A673 (cell line): ENCODE measurements at places on chromosomes 11 and 22.

DNA sequence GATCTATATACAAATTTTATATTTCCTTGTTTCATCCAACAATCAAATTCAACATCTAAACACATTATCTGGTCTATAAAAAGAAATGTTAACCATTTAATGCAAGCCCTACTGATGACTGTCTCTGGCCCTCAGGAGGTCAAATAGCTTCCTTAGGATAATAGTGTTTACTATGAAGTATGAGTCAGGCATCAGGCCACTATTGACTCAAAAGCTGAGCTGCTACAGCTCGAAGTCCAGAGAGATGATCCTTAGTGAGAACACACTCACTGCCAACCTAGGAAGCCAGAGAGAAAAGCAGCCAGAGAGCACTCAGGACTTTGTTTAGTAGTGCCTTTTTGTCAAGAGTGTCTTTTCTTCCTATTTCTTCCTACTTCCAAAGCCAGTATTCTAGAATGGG is 171.8 kb downstream of the SOX6 start:
- DNase-seq = peak; percentile 25

- no peak for DNase-seq
Observed at GRCh38 chr11:73996161-73996747, 12.6 kb downstream of the UCP3 start.

- DNase-seq = no peak
Observed at GRCh38 chr22:38222797-38223119, 21.0 kb downstream of the MAFF start.

DNA sequence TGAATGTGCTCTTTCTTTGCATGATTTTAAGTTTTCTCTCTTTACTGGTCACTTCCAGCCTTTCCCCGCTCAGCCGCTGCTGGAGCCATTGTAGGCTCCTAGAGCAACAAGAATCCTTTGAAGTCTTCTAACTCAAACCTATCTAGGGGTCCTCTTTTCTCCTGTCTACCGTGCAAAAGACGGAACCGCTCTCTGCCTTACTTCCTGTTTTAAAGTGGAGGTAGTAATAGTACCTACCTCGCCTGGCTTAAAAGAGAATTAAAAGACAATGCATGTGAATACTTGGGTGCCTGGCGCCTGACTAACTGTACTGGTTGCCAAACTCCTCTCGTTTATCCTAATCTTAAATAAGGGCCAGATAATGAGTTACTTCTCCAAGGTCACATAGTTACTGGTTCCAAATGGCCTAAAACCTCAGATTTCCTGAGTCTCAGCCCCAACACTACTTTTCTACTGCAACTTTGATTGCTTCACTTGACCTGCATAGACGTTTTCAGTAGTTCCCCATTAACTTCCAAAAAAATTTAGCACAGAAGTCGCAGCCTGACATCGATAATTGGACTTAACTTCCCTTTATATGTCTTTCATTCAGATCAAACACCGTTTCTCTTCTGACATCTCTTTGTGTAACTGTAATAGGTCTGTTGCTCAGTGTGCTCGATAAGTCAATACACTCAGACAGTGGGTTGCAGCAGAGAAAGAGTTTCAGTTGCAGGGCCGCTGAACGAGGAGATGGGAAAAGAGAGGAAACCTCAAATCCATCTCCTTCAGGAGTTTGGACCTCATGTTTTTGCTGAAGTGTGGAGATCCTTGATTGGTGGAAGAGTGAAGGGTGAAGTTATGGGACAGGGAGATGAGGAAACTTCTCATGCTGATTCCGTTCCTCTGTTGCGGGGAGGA is 891 bp downstream of the SAMM50 start:
- DNase-seq = no peak

- DNase-seq = no peak
Observed at GRCh38 chr22:32542066-32542676, 67.6 kb downstream of the FBXO7 start.

DNA sequence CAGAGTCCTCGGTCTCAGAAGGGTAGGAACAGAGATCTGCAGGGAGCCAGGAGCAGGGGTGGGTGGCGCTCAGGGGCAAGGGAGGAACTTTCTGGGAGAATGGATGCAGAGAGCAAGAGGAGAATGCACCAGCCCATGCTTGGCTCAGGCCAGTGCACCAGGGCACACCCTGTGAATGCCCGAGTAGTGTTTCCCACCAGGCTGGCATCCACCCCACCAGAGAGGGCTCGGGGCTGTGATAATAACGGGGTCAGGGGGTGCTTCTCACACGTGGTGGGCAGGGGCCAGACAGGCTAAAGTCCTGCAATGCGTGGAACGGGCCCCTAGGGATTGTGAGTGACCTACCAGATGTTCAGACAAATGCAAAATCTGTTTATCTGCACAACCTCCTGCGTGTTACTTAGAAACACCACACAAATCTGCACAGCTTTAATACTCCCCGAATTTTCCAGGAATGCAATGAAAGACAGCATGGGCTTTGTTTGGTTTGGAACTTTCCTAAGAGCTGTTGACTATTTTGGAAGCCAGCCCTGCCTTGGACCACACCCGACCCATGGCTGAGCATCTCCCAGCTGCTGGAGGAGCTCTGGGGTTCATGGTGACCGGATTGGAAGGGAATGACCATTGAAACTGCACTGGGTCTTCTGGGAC is 368.3 kb downstream of the SHANK2 start:
- no peak for DNase-seq

GRCh38 chr11:120244476-120245365 is 4.8 kb downstream of the POU2F3 start:
- peak; percentile 36 for DNase-seq

DNA sequence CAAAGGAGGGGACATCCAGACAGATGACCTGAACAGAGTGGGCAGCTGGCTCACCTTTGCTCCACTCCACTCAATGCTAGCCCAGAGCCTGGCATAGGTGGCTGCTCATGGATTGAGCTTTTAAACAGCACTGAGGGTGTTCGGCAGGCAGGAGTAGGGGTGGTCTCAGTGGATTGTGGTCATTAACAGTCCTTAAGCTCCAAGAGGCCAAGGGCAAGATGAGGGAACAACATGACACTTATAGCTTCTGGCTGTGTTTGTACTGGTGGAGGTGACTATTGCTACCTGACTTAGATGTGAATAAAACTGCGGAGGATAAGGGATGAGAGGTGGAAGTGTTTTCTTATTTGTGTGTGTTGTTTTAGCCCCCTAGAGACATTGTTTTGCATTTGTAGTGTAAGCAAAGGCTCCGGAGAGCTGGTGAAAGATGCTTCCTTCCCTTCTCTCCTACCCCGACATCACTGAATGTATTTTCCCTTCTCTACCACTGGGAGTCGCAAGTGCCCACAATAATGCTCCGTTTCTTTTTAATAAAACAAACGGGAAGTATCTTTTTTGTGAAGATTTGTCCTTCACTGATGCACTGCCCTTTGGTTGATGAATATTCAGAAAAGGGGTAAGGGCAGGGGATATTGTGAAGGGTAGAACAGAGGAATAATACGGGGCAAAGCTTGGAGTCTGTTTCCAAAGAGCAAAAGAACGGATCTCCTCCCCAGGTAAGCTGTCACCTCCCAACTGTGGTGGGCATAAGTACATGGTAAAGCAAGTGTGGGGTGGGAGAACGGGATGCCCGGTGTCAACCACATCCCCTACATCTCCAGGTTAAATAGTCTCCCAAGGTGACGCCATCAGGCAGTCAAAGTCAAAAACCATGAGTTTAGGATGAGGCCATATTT is 27.5 kb upstream of the MTNR1B start:
- DNase-seq = peak; percentile 61

DNA sequence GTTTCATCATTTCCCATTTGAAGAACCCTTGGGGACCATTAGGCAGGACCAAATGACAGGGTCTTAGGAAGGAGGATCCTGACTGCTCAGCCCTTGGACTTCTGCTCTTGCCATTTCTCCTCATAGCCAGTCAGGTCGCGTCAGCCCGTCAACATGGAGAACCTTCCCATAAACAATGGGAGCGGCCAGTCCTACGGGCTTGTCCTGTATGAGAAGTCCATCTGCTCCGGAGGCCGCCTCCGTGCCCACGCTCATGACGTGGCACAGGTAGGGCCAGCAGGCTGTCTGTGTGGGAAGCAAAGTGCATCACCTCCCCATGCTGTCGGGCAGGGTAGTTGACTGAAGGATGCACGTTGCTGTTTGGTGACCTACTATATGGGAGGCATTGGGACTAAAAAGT is 19.6 kb upstream of the GLB1L2 start:
- DNase-seq = no peak

GRCh38 chr11:7665473-7666291 is 7.6 kb downstream of the CYB5R2 start:
- DNase-seq = peak; percentile 57

DNA sequence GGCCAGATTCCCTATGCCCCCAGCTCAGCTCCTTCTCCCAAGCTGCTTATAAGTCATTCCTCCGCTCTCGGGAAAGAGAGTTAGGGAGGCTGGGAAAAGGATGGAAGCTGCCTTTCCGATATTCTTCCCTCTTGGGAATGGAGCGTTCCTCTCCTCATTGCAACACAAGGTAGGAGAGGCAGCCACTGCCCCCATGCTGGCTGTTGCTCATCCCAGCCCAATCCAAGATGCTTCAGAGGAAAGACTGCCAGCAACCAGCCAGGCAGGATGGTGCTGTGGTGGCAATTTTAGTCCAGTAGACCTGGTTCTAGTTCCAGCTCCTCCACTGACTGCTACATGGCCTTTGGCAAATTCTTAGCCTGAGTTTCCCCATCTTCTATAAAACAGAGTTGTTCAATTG is 13.7 kb upstream of the C11orf96 start:
- no peak for DNase-seq

GRCh38 chr22:49208768-49209252 is 618.9 kb downstream of the BRD1 start:
- DNase-seq = peak; percentile 53

DNA sequence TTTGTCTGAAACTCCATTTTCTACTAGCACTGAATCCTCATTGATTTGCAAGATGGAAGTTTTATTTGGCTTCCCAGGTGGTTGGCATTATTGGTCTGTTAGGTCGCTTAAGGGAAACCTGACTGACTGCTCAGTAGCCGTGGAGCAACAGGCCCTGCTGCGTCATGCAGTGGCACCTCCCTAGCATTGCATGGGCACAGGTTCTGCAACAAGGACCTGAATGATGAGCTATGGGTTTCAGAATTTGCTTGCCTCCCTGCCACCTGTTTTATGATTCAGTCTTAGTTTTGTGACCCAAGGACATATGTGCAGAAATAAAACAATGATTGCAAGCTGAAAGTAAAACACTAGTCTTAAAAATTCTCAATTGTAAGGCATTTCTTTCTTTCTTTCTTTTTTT is 128.5 kb downstream of the SLC1A2 start:
- no peak for DNase-seq

DNA sequence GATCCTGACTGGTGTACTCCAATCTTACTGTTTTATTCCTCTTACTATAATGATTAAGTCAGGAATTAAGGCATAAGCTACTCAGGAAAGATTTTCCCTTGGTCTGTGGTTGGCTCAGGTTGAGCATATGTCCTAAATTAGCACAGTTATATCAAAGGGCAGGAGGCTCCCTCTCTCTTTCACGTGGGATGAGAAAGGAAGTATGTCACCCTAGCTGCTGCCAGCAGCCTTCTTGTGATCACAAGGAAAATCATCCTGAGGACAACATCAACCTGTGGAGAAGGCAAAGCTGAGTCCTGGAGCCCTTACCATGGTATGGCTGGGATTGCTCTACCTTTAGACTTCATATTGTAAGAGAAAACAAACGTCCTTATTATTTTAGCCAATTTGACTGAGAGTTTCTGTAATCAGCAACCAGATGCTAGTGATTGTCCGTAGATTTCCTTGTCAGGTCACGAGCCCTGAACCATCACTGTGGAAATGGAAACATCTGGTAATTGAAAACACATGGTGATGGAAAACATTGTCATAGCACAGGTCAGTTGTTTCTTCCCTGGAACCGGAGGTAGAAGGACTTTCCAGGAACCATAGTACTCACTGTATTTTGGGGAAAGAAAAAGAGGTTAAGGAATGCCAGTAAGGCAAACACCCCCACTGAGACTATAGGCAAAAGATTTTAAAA is 40.6 kb upstream of the DEUP1 start:
- no peak for DNase-seq

DNA sequence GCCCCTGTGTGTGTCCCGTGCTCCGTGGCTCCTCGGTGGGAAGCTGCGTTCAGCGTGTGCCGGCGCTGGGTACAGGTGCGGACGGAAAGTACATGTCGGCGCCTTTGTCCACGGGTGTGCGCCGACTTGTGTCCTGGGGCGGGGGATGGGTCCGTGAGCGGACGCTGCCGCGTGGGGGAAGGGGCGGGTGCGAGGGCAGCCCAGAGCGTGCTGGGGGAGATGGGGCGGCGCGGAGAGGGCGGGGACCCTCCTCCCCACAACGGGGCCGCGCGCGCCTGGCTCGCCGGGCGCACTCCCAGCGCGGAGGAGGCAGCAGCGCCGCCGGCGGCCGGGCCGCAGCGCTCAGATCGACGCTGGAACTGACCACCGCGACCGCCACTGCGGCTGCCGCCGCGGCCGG is 33.6 kb upstream of the RELT start:
- DNase-seq = no peak
